KBM-7 (cell line): ENCODE measurements at places on chromosomes 11 and 22.

DNA sequence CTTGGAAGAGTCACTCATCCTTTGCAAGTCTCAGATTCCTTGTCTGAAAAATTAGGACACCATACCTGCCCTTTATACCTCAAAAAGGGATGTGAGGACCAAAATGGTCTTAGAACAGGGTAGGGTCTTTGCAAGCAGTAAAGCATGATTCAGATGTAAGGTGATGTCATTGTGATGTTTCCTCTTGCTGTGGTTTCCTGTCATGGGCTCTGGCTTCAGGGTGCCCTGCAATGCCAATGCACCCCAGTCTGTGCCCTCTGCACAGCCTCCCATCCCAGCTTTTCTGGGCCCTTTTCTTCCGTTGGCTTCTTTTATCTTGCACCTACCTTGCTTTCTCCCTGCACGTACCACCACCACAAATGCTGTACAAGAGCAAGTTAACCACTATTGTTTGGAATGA is 87.8 kb upstream of the NNMT start:
- no peak for DNase-seq

DNA sequence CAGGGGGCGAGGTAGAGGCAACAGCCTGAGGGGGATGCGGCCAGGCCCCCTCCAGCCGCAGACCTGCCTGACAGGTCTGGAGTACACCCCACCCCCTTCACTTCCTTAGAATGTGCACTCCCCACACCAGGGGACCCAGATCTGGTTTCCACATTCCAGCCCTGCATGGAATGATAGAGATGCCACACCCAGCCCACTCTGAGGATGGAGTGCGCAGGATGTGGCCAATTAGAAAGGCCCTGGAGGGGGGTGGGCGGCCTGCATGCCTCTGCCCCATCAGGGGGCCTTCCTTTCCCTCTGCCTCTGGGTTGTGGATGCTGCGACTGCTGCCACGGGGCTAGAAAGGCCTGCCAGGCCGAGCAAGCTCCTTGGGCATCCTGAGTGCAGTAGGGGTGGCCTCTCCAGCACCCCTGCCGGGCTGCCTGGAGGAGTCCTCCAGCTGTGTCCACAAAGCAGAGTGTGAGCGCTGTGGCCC is 28.2 kb upstream of the MGAT3 start:
- DNase-seq, result no peak

DNA sequence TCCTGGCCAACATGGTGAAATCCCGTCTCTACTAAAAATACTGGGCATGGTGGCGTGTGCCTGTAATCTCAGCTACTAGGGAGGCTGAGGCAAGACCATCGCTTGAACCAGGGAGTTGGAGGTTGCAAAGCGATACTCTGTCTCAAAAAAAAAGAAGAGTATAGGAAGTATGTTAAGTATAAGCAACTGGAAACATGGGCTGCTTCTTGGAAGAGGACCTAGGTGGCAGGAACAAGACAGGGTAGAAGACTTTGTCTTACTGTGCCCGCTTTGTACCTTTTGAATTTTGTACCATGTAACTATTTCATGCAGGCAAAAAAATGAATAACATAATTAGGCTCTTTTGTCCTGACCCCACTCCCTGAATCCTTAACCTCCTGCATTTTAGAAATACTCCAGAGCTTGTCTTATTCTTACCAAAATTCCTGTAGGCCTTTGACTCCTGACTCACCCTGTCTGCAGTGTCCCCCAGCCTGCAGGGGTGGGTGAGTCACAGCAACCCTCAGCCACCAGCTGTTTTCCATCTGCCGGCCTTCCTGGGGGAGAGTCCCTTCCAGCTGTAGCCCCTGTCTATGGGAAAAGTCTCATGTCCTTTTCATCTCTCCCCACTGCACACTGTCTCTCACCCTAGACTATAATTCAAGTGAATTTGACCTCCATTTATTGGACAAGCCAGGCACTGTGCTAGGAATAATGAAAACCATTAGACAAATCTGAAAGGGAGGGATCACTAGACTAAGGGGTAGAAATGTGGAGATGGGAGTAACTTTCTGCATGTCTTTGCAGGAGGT is 41.8 kb downstream of the TXN2 start:
- DNase-seq, result no peak

GRCh38 chr11:39641751-39642150 is 1817.7 kb downstream of the LRRC4C start:
- no peak for DNase-seq

DNA sequence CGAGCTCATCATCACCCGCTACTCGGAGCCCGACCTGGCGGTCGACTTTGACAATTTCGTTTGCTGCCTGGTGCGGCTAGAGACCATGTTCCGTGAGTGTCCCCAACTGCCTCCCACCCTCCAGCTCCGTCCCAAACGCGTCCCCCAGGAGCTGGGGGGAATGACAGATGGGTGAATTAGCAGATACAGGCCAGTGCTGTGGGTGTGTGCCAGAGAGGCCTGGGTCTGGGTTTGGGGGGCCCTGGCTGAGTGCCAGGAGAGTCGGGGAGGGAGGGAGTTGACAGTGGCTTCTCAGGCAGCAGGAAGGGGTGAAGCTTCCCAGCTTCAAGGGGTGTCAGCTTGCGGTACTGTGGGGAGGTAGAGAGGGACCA is 28.6 kb downstream of the CAPN1 start:
- DNase-seq, result no peak

- no peak for DNase-seq
These were observed 24.7 kb upstream of the AKIP1 start for GRCh38 chr11:8886322-8886721.

DNA sequence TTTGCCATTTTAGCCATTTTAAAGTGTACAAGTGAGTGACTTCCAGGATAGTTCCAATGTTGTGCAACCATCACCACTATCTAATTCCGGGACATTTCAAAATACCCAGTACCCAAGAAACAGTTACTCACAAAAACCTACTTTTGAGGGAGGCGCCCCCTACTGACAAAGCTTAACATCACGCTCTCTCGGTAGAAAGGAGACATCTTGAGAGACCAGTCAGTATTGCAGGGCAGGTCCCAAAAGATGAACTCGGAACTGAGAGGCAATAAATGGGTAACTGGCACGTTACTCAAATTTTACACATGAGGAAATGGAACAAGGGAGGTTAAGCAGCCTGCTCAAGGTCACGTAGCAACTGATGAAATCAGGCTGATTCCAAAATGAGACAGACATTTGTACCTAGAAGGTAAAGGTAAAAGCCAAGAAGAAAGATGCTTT is 50.0 kb upstream of the POU2AF1 start:
- DNase-seq, result peak; percentile 56

- no peak for DNase-seq
These were observed 76.7 kb upstream of the KCNQ1OT1 start for GRCh38 chr11:2776351-2777061.

GRCh38 chr22:48919851-48920589 is 907.7 kb downstream of the BRD1 start:
- DNase-seq, result no peak

DNA sequence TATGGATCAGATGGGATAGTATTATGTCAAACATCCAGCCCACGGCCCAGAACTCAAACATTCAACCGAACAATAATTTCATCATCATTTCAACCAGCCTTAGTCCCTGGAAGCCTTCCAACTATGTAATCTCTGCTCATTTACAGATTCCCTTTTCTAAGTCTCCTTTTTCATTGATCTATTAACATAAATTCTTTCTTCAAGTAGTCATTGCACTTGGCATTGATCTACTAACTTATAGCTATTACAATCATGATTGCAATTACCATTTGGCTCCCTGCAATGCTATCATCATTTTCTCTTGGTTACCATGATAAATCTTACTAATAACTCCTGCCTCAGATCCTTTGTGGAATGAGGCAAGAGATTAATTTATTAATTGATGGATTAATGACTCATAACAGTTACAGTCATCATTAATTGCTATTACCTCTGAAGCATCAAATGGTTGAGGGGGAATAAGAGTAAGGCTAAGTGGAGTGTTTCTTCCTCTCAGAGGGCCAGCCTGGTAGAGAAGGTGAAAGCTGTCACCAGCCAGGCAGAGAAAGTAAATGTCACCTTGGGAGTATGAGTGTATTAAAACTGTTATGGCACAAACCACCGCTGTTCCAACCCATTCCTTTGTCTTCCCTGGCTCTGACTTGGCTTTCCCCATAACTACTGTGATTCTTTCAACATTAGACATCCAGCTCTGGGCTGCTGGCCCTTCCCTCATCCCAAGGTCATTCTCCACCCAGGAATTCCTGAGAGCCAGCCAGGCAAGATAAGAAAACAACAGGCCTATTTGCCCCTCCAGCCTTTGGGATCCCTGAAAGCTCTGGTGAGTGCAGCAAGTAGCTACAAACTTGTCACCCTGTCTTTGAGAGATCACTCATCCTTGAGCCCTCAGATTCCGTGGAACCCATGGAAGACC is 174.7 kb downstream of the RRAS2 start:
- no peak for DNase-seq

- no peak for DNase-seq
These were observed at the start of gene MAJIN for GRCh38 chr11:64971421-64972233. Gene MAJIN (minus strand): TSS chr11:64972108. CDS start chr11:64959405, 12,703 bp downstream.

GRCh38 chr22:46917771-46918101 is 155.3 kb downstream of the TBC1D22A start:
- no peak for DNase-seq

- no peak for DNase-seq
These were observed 28.7 kb downstream of the TMPRSS6 start for GRCh38 chr22:37080838-37081237.

DNA sequence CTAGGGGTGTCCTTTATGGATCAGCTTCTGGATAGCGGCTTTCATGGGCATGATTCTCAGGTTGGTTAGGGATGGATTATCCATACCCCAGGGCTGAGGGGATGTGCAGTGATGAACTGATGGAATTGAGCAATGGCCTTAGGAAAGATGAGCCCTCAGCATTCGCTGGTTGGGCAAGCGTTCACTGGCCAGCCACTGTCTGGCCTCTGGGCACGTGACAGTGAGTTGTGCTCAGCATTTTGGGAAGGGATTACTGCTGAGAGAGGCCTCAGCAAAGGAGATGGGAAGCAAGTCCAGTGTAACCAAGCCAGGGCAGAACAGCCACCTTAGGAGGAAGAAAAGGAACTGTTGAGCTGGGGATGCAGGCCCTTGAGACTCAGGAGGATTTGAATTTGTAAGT is 17.4 kb downstream of the UBASH3B start:
- DNase-seq, result no peak
